Left cardiac atrium (tissue), 4 donors: ENCODE measurements at places on chromosomes 16 and 17.

- DNase-seq = no peak
Measured at GRCh38 chr16:57785924-57786323, 16.4 kb downstream of the KIFC3 start.

GRCh38 chr16:53886482-53887378, 182.8 kb downstream of the FTO start:
- DNase-seq = no peak

GRCh38 chr16:58456193-58456592, 43.8 kb upstream of the NDRG4 start:
- DNase-seq = peak; percentile 54

GRCh38 chr17:50660042-50660886, 25.6 kb downstream of the ABCC3 start:
- peak; percentile 65 for DNase-seq

DNA sequence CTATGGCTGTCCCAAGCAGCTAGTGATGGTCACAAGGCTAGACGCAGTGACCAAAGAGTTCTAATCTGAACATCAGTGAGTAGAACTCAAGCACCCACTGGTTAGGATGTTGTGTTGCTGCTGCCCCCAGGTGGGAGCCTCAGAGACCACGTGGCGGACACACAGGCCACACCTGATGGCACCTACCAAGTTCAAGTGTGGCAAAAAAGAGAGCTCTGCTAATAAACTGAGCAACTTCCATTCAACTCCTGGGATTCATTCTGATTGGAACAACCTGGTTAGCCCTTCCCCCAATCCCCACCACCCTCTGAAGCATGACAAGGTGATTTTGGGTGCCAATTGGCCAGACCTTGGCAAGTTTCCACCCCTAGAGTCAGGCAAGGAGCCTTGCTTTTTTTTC, 3.5 kb upstream of the LCMT1 start:
- no peak for DNase-seq

GRCh38 chr17:21680366-21680765, 12.0 kb upstream of the KCNJ18 start:
- no peak for DNase-seq

DNA sequence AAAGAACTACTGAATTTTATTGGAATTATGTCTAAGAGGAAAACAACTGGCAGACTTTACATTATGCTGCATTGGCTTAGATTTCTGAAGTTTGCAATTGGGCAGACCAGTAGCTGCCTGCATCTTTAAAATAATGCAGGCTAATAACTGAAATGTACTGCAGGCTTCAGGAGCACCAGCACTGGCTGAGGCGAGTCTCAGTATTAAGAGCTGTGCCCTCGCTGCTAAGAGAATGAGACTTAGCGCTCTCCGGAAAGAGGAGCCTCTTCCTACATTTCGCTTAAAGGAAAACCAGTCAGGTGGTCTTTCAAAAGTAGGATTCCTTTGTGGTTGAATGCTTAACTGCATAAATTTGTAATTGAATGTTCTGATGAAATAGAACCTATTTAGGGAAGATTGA, 885 bp downstream of the CNTNAP4 start:
- no peak for DNase-seq

DNA sequence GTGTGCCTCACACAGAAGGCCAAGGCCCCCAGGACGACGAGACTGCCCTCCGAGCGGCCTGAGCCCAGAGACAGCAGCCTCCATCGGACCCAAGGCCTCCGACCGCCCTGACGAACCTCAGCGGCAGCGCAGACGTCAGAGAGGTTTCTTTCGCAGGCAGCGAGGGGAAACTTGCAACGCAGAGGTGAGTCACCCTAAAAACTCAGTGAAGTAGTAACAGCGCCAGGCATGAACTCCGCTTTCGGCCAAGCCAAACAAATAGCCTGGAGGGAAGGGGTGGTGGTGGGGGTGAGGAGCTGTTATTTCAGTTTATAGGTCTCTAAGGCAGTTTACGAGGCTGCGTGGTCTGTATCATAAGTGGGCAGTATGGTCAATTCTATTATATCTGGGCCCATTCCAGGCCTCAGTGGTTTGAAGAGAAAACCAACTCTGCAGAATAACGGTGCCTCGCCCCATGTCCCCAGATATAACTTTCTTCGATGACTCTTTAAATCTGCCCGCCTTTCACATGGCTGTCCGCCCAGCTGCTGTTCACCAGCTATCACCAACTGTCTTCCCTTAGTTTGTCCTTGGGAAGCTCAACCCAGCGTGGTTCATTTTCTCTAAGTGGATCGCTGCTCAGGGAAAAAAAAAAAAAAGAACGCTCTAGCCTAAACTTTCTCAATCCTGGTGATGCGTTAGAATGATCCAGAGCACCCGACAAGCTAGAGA, 43.5 kb upstream of the FOXF1 start:
- no peak for DNase-seq

- no peak for DNase-seq
Measured at GRCh38 chr17:18166894-18167293, 16.7 kb upstream of the ALKBH5 start.

DNA sequence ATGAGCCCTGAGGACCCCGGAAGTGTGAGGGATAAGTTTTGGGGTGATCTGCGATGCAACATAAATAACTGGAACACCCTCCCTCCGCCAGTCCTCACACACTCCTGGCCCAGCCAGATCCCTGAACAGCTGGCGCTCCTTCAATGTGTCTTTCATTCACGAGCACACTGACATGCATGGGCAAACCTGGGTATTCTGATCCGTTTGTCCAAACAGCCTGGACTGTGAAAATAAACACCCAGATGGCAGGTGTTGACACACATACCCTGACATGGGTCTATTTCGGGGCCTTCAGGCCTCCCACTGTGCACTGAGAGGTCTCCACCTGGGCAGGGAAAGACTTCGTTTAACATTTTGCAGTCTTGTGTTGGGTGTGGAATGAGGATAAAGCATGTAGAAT, 3.0 kb upstream of the CPNE2 start:
- DNase-seq = no peak
